Upper lobe of left lung (tissue), 6 donors: ENCODE measurements at places on chromosomes 4 and X. TPM values are rescaled to one million over a fixed set of nuclear protein-coding genes. Genes with fewer than 3 reads are reported as not detected.

DNA sequence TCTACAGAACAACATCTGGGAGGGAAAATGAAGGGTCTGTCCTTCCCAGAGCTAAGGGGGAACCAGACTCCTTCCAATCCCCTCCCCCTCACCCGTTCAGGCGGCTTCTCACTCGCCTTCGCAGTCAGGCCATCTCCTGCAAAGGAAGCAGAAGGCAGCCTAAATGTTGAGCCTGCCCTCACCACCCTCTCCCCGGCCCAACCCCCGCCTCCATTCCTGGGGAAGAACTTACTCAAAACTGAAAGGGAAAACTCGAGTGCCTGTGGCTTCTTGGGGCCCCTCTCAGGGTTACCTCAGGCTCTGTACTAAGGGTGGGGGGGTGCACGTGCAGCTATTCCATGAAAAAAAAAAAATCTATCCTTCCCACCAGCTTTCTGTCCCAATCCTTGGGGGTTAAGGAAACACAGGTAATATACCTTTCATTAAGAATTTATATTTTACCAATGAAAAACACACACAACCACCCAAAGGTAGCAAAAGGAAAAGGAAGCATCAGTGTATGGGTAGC is 2.4 kb downstream of the ZMYM3 start:
- no peak overlapping the region for H3K4me3 ChIP-seq
- DNase-seq = no peak
- H3K36me3 ChIP-seq = peaks cover 21% of the 10 kb centered on the region
- H3K27ac ChIP-seq = no peak overlapping the region
- peaks cover 10% of the 10 kb centered on the region for H3K4me1 ChIP-seq
- H3K27me3 ChIP-seq = no peaks in the 10 kb centered on the region

GRCh38 chrX:136608295-136608933 is 39.5 kb upstream of the CD40LG start:
- H3K27me3 ChIP-seq = no peaks in the 10 kb centered on the region
- no peaks in the 10 kb centered on the region for H3K4me1 ChIP-seq
- H3K27ac ChIP-seq = no peak overlapping the region

DNA sequence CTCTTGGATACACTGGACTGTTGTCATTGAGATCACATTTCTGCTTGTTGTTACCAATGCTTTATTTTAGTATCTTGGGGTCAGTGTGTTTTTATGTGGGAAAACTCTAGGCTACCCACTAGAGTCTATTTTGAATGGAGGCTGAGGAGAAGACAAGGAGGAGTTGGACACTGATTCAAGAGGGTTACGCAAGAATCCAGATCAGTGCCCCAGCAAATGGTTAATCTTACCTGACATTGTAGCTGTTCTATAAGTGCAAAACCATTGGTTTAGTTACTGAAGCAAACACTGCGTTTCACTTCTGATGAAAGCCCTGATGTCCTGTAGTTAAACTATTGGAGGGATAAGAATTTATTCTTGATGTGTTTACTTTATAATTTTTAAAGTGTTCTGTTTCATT is 331.1 kb upstream of the NR3C2 start:
- H3K4me1 ChIP-seq = no peaks in the 10 kb centered on the region
- DNase-seq = no peak
- no peak overlapping the region for H3K4me3 ChIP-seq
- H3K36me3 ChIP-seq = no peaks in the 10 kb centered on the region
- H3K27me3 ChIP-seq = no peaks in the 10 kb centered on the region

The ARX gene
- total RNA-seq = 0.46 TPM

The KLHL4 gene
- 0.46 TPM for total RNA-seq

DNA sequence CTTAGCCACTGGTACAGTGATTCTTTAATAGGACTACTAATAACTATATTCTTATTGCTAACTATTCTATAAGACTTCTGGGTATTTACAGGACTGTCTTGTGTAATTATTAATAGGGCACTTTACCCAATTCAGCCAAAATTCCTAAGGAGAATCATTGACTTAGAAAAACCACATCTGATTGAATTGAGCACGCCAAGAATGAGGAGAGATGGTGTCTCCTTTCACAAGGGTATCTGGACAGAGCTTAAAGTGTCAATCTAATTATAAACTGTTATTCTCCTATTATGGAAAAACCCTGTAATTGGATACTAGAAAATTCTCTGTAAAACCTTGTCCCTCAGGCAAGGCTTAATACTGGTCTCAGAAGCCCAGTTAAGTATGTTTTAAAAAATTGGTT is 111.1 kb upstream of the TLL1 start:
- H3K36me3 ChIP-seq = no peaks in the 10 kb centered on the region
- peaks cover 12% of the 10 kb centered on the region for H3K4me1 ChIP-seq
- no peak overlapping the region for H3K4me3 ChIP-seq
